ENCODE measurements at places on chromosomes 1 and 21.

GRCh38 chr1:22111620-22112019 lies 31.3 kb downstream of the WNT4 start:
- DNase-seq: no peak

GRCh38 chr1:229204921-229205777 lies 65.8 kb upstream of the RAB4A start:
- DNase-seq: no peak

- DNase-seq: peak; percentile 78
Observed at GRCh38 chr1:101178688-101179491, 57.9 kb upstream of the S1PR1 start.

GRCh38 chr1:22120469-22120790 lies 22.5 kb downstream of the WNT4 start:
- DNase-seq: no peak

Data from GM12864 (cell line).